ENCODE measurements at places on chromosomes 12 and 14.

GRCh38 chr14:49768301-49769121 is 558 bp downstream of the KLHDC2 start:
- DNase-seq, result peak; percentile 83

DNA sequence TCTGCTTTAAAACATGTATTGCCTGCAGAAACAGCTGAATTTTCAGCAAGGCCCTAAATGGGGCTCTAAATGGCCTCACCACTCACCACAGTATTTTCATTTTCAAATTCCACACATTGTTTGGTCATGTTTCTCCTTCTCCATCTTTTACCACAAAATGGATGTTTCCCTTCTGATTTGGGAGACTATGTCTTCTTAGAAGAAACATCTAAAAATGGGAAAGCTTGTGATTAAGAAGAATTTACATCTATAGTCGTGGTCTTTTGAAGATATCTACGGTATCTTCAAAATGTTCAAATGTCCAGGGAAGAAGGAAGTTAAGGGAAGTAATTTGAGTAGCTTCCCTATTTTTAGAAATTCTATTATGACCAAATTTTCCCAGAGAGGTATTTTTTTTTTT is 20.7 kb upstream of the TUBA1C start:
- DNase-seq, result no peak

DNA sequence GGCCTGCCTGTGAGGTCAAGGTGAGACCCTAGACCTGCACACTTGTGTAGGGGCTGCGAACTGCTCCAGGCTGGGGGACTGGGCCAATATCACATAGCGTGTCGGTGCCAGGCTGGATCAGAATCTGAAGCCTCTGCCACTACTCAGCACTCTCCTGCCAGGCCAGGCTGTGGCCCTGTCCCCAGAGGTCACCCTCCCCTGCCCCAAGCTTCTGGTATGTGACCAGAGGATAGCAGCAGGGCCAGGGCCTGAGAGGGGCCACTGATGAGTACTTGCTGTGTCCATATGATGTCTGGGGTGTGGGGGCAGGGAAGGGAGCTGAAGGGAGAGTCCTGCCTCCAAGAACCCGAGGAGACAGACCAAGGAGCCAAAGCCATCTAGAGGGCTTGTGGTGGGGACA is 17.8 kb downstream of the ARL6IP4 start:
- DNase-seq, result no peak

DNA sequence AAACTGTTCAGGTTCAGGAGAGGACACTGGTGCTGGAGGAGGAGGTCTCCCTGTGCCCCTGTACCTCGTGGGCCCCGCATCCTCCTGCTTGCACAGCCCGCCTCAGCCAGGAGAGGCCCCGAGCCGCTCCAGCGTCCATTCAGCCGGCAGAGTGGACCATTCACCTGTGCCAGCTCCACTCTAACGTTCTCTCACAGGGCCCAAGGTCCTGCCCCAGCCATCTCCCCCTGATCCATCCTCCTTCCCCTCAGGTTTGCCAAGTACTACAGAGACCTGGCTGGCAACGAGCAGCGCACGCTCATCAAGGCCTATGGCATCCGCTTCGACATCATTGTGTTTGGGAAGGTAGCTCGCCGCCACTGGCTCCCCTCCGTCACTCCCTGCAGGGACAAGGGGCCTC is 22.2 kb downstream of the P2RX4 start:
- no peak for DNase-seq

DNA sequence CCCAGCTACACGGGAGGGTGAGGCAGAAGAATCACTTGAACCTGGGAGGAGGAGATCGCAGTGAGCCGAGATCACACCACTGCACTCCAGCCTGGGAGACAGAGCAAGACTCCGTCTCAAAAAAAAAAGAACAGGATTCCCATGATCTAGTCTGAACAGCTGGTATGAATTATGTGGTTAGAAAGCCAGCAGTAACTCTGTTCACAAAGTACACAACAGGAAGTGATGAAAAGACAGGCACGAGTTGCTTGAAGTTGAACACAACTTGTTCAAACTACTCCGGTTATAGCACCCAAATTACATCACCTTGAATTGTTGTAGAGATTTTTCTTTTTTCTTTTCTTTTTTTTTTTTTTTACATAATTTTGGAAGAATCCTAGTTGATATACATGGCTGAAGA is 238.8 kb upstream of the RGS6 start:
- no peak for DNase-seq

DNA sequence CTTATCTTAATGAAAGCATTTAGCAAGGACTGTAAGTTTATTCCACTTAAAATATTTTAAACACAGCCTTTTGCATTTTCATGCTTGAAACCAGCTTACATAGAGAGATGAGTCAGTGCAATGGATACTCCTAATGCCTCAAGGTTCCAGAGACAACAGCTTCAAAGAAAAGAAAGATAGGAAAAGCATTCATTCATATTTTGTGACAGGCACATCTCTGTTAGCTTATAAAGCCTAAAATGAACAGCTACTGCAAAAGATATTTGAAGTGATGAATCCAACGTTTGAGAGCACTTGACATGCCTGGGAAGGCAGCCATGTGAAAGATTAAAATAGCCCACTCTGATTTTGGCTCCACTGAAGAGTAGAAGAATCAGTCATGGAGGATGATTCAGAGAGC is 814.5 kb downstream of the RPS29 start:
- DNase-seq, result no peak

DNA sequence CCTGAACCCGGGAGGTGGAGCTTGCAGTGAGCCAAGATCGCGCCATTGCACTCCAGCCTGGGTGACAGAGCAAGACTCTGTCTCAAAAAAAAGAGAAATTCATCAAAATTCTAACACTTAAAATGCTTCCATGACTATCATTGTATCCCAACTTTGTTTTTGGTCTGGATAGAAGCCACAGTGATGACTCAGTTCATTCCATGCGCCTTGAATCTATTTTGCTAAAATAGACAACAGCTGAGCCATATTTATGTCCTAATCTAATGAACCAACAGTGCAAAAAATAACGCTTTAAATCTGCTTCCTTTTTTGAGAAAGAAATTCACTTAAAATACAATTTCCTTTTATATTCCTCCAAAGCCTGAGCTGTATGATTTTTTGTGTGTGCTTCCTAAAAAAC is 23.2 kb upstream of the BICD1 start:
- no peak for DNase-seq

- DNase-seq, result no peak
These were observed 5.4 kb downstream of the KCNH5 start for GRCh38 chr14:63039866-63040265.

DNA sequence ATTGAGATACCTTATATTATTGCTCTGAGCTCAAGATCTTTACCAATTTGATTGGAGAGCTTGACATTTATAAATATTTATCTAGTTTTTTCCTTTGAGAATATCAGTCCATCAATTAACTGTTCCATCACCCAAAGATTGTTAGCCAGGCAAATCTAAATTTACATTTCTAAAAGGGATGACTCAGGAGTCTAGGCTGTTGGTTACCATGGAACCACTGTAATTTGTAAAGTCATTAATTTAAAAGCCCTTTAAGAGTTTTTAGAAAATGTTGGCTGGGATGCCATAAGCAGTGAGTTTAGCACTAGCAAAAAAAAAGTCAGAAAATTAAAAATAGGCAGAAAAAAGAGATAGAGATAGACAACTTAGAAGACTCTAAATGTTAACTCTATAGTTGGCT is 19.5 kb upstream of the SERPINA1 start:
- DNase-seq, result no peak

DNA sequence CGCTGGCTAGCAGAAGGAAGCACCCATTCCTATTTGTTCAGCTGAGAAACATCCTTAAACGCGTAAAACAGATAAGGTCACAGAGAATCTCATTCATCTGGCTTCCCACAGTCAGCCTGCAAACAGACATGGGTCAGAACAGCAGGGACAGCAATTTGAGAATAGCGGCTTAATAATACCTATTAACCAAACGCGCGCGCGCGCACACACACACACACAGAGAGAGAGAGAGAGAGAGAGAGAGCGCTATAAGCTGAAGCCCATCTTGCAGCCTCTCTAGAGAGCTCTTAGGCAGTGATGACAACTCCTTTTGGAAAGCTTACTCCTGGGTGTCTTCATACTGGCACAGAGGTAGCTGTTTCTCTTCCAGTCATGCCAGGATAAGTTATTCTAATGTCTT is 26.4 kb downstream of the TMEM132D start:
- DNase-seq, result no peak

- no peak for DNase-seq
These were observed 19.5 kb upstream of the GOLGA5 start for GRCh38 chr14:92774572-92774971.

DNA sequence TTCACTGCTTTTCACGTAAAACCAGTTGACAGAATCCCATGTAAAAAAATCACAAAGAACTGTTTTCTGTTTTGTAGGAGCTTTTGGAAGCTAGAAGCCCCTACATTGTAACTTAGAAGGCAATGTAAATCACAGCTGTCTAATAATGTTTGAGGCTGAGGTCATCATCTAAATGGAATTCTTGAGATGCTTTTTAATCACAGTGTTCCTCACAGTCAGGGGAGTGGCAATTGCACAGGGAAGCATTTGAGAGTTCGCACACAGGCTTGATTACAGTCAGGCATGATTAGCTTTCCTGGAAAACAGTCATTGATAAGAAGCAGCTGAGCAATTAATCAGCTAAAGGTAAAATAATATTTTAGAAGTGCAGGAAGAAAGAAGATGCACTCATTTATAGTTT is 2.9 kb downstream of the SLC17A8 start:
- no peak for DNase-seq

GRCh38 chr12:55978393-55978792 is 4.5 kb downstream of the RAB5B start:
- no peak for DNase-seq

GRCh38 chr12:98352218-98352811 is 163.1 kb upstream of the TMPO start:
- DNase-seq, result no peak

DNA sequence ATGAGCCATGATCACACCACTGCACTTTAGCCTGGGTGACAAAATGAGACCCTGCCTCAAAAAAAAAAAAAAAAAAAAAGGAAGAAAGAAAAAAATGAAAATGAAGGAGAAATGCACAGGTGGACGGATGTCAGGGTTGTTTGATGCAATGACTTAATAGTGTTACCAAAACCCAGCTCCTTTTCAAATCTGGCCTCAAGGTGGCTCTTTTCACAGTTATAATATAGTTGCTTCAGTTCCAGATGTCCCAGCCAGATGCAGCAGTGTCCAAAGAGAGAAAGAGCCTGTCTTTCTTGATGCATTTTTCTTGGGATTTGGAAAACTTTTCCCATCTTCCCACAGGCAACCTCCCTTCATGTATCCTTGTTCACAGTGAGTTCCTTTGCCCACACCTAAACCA is 36.5 kb downstream of the KCNMB4 start:
- DNase-seq, result no peak

DNA sequence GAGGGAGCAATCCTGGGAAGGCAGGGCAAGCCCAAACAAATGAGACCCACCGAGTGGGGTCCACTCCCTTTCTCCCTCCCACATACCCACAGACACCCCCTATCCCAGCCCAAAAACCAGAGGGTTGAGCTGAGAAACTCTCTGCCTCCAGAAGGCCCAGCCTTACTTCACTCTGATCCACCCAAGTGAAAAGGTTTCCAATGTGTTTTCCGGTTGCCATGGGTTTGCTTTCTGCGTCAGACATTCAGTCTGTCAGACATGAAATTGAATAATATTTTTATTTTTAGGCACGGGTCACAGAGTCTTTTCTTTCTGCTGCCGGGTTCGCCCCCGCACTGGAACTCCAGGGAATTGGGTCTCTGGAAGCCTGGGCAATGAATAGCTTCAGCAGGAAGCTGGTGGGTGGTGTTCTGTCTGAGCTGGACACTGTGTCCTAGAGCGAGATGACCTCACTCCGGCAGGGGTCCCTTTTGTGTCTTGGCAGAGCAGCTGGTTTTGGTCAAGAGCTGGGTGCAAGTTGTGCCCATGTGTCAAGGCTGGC is 69.8 kb upstream of the CLMN start:
- DNase-seq, result no peak

DNA sequence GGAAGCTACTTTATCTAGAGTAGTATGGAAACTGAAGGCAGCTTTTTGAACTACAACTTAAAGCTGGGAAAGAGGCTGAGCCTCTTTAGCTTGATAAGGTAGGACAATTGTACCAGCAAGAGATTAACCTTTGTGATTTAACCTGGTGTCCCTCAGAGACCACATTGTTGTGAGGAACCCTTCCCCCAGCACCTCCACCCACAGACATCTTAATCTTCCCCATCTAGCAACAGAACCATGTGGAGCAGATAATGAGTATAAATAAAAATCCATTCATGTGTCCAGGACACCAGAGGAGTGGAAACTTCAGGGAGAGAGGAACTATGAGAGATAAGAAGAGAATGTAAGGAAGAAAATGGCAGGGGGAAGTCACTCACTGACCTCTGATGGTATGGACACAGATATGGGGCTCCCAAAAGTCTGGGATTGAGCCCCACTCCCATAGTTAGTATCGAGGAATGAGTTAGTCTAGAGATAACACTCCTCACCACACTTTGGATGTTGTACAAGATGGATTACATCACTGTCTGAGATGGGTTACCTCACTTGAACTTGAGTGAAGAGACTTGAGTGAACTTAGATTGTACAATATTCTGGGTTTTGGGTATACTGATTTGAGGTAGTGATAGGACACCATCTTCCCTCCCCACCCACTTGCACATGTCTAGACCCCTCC is 33.9 kb upstream of the SLC38A2 start:
- no peak for DNase-seq

DNA sequence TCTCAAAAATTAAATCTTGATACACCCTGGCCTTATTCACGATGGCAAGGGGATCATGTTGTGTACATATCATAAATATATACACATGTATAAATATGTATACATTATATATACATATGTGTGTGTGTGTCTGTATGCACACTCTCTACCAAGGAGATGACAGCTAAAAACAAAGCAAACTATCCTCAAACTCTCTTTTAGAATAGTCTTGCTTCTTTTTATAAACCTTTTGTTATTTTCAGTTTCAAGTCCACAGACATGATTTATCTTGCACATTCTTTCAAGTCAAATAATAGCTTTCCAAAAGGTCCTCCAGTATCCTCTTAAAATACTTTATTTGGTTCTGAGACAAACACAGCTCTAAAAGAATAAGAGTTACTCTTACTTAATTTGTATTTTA is 8.4 kb downstream of the ANO6 start:
- no peak for DNase-seq

DNA sequence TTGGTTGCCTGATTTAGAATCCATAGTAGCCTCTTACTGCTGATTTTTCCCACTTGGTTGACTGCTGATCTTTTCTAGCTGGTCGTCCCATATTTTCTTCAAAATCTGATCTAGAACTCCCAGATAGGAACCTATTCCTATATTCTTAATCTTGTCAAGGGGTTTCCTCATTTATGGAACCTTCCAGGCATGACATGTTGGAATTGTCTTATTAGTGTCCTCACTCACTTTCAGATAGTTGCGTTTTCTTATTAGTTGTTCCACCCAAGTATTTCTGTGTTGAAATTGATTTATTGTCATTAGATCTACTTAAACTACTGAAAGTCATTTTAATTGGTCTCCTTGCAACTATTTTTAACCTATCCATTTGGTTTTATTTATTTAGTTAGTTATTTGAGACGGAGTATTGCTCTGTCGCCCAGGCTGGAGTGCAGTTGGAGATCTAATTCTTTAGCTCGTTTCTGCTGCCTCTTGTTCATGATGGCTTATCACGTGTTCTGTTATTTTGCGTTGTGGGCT is 25.0 kb downstream of the KTN1 start:
- no peak for DNase-seq

All from activated CD8-positive, alpha-beta memory T cell treated with anti-CD3 and anti-CD28 coated beads for 24 hours (primary cell).